ENCODE measurements at places on chromosomes 12 and 14.

DNA sequence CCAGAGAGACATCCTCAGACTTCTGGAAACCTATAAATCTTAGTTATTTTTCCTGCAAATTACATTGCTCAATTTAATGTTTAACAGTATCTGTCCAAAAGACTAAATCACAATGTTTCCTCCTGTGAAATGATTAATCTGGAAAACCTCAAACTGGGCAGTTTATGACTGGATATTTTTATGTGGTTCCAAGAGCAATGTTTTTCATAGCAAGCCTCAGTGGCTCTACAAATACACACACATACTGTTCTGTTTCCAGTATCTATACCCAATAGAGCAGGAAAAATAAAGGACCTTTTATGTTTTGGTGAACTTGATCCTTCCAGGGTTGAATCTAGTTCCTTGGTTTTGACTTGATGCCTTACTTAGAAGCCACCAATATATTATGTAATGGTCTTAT lies 9.2 kb downstream of the NID2 start:
- DNase-seq, result no peak

- no peak for DNase-seq
Measured at GRCh38 chr12:18658829-18659228, 79.0 kb downstream of the PLCZ1 start.

DNA sequence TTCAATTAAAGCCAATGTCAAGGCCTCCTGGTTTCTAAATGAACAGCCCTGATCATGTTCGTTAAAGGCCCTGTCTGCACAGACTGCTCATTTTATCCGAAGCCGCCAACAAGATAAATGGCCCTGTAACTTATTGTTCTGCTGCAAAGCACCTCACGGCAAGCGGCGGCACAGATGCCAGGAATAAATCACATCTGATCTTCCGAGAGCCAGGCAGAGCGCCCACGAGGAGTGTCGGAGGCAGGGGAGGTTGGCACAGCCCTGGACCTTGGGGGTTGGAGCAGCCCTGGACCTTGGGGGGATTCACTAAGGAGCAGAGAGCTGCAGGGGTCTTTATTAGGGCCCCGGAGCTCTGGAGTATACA lies 110.5 kb downstream of the SCARB1 start:
- DNase-seq, result no peak

DNA sequence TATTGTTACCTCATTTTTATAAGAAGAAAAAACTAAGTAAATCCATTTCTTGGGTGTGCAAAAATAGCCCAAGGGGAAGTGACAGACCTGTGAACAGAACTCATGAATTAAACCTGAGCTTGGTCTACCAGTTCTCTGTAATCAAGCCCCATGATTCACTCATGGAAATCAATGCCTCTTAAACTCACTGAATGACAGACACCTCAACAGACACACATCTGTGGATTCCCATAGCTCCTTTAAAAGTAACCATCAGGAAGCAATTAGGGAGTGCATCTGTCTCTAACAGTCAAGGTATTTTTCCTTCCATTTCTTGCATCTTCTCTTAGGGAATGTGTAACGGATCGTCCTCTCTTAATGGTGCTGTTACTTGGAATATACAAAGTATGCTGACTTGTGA lies 215.0 kb upstream of the EEA1 start:
- no peak for DNase-seq

- no peak for DNase-seq
Measured at GRCh38 chr14:38999949-39000348, 103.1 kb downstream of the SEC23A start.

- no peak for DNase-seq
Measured at GRCh38 chr14:24243336-24243836, 963 bp upstream of the TINF2 start.

DNA sequence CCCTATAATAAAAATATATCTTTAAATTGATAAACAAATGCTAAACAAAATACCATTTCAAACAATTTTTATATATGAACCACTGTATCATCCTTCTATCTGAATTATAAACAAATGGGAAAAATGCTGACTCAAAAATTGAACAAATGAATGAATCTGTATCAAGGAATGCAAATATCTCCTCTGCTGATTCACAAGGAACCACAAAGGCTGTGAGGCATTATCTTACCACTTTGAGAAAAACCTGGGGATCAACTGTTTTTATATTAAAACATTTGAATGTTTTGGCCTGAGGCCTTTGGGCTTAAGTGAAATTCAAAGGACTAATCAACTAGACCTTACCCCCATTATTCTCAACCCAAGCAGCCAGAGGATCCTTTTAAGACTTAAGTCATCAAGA lies 86.3 kb downstream of the EML5 start:
- no peak for DNase-seq

DNA sequence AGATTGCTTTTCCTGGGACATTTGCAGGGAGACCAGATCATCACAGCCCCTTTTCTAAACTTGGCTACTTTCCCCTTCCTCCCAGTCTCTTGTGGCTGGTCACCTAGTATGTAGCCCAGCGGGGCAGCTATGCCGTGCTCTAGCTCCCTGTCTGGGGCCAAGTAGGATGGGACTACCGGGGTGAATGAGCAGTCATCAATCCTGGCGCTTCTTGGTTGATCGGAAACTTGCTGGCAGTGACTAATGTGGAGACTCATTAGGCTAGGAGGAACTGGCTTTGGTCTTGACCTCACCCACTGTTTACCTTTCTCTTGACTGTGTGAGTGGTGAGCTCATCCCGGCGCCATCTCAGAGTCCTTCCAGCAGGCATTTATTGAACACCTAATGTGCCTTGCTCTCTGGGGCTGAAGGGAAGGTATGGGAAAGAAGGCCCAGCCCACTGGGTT lies 15.9 kb downstream of the PLEKHG3 start:
- peak; percentile 76 for DNase-seq

GRCh38 chr12:41486718-41487117 lies 298.6 kb downstream of the PDZRN4 start:
- no peak for DNase-seq

- DNase-seq, result no peak
Measured at GRCh38 chr12:57193706-57194245, 22.8 kb upstream of the NXPH4 start.

DNA sequence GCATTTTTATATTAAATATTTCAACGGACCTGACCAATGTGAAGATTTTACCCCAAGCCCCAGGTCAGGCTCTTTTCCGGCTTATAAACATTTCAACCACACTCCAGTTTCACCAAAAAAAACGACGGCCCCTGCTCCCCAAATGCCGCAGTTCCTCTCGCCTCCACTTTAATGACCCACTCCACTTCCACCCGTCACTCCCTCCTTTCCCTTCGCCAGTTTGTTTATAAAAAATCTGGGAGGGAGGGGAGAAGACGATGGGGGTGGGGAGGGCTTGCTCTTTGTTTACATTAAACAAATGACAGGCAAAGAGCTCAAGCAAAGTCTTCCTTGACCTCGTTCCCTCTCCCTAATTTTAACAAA lies 5.4 kb downstream of the SIX6 start:
- DNase-seq, result no peak
